LHCN-M2 (cell line): ENCODE measurements at places on chromosomes 2 and 18. TPM values are rescaled to one million over a fixed set of nuclear protein-coding genes. Genes with fewer than 3 reads are reported as not detected.

Gene XDH
- 0.06 and 0.51 TPM in 2 replicates for total RNA-seq

Gene CCL20
- total RNA-seq, result 1.3 and 2.3 TPM in 2 replicates

Gene CWC22
- 12.2 and 16.8 TPM in 2 replicates for total RNA-seq

Gene KIF5C
- total RNA-seq, result 0.17 and 0.32 TPM in 2 replicates

DNA sequence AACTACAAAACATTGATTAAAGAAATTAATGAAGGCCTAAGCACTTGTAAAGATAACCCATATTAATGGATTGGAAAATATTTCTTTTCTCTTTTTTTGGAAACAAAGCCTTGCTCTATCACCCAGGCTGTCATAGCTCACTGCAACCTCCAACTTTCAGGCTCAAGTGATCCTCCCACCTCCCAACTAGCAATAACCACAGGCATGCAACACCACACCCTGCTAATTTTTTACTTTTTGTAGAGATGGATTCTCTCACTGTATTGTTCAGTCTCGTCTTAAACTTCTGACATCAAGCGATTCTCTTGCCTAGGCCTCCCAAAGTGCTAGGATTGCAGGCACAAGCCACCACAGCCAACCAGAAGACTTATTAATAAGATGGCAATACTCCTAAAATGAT is 73.4 kb upstream of the NDUFV2 start:
- peak; percentile 21 for DNase-seq

- DNase-seq, result no peak
These were observed 200.3 kb downstream of the PDE11A start for GRCh38 chr2:177872286-177872685.

DNA sequence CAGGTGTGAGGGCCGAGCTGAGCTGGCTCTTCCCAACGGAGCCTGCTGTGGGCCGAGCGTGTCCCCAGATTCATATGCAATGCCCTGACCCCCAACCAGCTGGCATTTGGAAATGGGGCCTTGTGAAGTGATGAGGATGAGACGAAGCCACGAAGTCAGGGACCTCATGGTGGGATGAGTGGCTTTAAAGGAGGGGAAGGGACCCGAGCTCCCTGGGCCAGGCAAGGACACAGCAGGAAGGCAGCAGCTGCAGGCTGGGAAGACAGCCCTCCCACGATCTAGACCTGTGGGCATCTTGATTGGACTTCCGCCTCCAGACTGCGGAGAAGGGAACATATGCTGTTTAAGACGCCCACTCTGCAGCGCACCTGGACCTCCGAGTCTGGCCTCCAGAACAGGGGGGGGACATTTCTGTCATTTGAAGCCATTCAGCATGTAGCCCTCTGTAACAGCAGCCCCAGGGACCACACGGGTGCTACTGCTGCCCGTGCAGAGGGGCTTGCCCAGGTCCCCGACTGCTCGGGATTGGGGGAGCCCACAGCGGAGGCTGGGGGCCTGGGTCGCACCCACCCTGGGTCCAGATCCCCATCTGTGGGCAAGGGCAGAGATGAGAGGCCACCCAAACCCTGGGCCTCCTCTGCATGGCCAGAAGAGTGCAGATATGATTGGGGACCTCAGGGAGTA is 27.2 kb downstream of the KIF1A start:
- DNase-seq, result no peak

GRCh38 chr18:78487649-78488048 is 492.0 kb upstream of the SALL3 start:
- DNase-seq, result no peak

DNA sequence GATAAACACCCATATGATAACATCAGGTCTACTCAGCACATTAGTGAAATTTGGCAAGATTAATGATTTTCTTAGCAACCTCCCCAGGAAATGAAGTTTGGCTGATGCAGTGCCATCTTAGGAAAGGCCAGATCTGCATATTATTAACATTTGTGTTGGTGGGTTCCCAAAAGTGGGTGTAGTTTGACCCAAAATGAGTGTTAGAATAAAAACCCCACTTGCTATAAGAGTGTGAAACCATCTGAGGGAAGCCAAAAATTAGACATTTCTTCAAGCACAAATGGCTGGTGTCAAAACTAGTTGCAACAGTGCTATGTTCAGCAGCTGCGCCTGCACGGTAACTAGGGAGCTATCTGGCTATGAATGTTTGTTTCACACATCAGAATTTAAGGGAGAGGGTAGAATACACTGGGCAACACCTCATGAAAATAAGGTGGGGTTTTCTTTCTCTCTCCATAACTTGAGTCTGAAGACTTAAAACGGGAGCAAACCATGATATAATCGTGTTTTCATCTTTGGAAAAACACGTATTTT is 15.9 kb upstream of the CSRNP3 start:
- DNase-seq, result no peak

DNA sequence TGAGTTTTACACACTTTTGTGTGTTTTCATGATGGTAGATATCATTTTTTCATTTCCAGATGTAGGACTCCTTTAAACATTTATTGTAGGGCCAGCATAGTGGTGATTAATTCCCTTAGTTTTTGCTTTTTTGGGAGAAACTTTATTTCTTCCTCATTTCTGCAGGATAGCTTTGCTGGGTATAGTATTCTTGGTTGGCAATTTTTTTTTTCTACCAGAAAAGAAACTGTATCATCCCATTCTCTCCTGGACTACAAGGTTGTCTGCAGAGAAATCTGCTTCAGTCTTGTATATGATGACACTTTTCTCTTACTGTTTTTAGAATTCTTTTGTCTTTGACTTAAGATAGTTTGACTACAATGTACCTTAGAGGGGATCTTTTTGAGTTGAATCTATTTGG is 37.8 kb upstream of the RHOB start:
- DNase-seq, result no peak

DNA sequence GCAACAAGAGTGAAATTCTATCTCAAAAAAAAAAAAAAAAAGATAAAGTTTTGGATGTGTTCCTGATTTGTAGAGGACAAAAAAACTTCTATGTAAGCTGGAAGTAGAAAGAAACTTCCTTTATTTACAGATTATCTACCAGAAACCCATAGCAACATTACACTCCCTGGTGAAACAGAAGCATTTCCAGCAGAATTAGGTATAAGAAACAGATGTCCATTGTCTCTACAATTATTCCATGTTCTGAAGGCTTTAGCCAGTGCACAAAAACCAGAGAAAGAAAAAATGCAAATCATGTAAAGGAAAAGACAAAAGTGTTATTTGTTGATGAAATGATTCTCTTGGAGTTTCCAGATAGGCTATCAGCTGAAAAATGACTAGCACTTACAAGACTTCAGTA is 4.9 kb downstream of the TUBB6 start:
- DNase-seq, result no peak

DNA sequence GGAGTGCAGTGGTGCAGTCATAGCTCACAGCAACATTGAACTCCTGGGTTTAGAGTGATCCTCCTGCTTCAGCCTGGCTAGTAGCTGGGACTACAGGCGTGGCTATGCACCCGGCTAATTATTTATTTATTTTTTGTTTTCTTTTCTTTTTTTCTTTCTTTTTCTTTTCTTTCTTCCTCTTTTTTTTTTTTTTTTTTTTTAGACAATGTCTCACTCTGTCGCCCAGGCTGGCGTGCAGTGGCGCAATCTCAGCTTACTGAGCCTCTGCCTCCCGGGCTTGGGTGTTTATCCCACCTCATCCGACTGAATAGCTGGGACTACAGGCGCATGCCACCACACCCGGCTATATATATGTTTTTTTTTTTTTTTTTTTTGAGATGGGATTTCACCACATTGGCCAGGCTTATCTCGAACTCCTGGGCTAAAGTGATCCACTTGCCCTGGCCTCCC is 1.4 kb upstream of the ANXA4 start:
- DNase-seq, result no peak

GRCh38 chr18:62942578-62942977 is 227.2 kb downstream of the PHLPP1 start:
- DNase-seq, result no peak

DNA sequence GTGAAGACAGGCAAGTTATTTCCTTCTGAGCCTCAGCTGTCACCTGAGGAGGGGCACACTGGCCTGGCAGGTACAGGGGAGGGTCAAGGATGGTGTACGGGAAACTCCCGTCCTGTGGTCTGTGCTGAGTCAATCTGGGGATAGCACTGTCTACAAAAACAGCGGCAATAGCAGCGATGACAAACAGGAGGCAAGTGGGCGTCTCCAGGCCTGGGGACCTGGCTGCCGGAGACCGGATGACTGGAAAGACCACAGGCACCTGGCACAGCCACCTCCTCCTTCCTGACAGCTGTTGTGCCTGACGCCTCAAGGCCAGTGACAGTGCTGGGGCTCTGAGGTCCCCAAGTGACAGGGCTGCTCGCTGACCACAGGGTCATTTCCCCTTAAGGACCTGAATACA is 202.1 kb upstream of the HS6ST1 start:
- DNase-seq, result no peak

DNA sequence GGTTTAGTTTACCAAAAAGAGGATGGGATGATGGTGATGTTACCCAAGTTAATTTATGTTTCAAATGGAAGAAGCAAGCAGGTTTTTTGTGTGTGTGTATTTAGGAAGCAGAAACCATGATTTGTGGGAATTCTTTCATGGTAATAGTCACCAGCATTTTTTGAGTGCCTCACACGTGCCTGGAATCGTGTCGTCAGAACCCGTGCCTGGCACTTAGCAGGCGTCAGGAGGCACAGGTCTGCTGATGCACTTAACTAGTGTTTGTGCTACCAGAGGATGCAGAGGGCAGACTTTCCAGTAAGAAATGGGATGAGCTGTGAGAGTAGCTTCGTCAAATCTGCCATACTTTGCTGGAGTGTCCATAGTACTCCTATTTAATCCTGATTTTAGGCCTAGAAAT is 41.1 kb downstream of the LYPD6 start:
- DNase-seq, result no peak
